ENCODE measurements at places on chromosomes 12 and 14.

DNA sequence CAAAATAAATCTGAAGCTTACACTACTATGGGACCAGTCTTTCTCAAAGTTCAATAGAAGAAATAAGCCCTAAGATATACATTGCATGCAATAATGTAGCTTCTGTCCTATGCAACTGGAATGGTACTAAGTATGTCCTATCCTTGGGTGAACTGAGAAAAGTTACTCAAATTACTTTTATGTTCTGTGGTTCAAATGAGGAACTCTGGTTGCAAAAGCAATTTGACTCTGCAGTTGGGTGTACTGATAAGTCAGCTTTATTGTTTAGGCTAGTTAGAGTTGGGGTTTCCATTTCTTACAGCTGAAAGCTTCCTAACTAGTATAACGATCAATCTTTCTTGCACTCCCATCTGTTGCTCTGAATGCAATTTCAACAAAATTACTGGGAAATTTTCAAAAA, 29.2 kb downstream of the GPR135 start:
- no peak for DNase-seq

DNA sequence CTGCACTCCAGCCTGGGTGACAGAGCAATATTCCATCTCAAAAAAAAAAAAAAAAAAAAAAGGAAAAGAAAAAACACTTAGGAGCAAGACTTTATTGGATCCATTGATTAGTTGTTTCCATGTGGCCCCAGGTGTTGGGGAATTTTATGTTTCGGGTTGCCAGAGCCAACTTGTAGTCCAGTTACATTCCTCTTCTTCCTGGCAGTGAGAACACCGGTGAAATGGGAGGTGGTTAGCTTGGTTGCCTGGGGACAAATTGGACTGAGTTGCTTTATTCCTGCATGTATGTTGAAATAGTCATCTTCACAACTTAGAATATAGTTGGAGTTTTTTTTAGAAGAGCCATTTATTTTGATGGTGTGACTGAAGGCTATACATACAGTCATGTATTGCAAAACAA, 12.6 kb downstream of the RCOR1 start:
- DNase-seq = peak; percentile 20

GRCh38 chr12:122005252-122005776, 16.4 kb upstream of the BCL7A start:
- DNase-seq = no peak

- no peak for DNase-seq
These were observed 140.1 kb downstream of the SYNE2 start for GRCh38 chr14:63992858-63993257.

- DNase-seq = no peak
These were observed 21.6 kb downstream of the TGFB3 start for GRCh38 chr14:75960231-75960630.

- DNase-seq = no peak
These were observed 676 bp downstream of the MRPL42 start for GRCh38 chr12:93468008-93468371.

GRCh38 chr14:89121968-89122620, 294.9 kb downstream of the FOXN3 start:
- no peak for DNase-seq

GRCh38 chr14:54353694-54354093, 43.1 kb upstream of the CDKN3 start:
- no peak for DNase-seq

- DNase-seq = peak; percentile 44
These were observed 13.4 kb upstream of the ALDH2 start for GRCh38 chr12:111753144-111753881.

- peak; percentile 51 for DNase-seq
These were observed 77.0 kb downstream of the KITLG start for GRCh38 chr12:88503281-88503703.

DNA sequence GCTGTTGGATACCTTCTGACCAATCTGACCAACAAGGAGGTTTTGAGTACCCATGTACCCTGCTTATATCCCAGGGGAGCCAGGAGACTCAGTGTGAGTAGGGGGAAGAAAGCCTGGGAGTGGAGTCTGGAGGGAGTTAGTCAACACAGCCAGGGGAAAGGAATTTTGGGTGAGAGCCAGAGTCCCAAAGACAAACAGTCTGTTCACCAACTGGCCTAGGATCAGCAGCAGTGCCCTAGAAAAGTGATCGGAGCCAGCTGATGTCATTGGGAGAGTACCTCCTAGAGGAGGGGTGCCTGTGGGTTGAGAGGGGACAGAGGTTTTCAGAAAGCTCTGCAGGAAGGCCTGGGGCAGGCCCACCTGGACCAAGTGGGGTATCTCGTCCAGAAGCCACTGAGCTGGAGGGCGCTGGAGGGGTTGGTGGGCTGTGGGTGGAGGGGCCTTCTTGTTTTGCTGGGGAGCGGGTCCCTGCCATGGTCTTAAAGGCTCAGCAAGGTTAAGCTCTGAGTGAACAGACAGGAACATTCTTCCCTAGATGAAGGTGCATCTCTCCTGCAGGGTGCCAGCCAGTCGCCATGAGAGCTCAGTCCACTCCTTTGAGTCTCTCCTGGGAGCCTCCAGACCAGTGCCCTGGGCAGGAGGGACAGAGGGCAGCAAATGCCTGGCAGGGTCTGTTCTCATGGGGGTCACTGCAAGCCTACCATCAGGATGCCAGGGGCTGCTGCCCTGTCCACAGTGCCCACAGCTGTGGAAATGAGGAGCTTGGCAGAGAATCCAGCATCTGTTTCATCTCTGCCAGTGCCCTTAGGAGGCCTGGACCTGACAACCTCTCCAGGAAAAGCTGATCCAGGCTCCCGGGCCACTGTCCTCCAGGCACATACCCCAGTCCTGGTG, 63.6 kb downstream of the CHGA start:
- peak; percentile 88 for DNase-seq

GRCh38 chr12:46921048-46921763, 95.4 kb upstream of the SLC38A4 start:
- peak; percentile 38 for DNase-seq

DNA sequence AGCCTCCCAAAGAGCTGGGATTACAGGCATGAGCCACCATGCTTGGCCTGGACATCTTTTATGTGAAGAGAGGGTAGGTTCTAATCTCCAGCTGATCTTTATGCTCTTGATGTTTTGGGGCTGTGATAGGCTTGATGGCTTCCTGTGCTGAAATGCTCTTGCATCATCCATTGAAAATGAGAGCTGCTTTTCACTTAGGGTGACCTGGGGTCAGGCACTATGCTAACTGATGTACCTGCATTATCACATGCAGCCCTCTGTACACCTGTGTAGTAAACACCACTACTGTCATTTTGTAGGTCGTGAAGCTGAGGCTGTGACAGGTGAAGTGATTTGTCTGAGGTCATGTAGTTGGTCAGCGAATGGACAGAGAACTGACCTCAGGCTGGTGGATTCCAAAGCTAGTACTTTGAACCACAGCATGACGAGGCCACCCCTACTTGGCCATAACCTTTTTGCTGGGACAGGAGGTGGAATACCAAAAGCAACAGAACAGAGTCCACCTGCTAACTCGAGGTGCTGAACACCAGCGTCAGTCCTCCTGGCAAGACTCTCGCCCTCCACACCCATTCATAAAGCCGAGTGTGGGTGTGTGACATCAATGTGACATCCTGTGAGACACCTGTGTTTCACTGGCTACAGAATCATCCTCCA, 69.1 kb downstream of the C12orf75 start:
- no peak for DNase-seq

DNA sequence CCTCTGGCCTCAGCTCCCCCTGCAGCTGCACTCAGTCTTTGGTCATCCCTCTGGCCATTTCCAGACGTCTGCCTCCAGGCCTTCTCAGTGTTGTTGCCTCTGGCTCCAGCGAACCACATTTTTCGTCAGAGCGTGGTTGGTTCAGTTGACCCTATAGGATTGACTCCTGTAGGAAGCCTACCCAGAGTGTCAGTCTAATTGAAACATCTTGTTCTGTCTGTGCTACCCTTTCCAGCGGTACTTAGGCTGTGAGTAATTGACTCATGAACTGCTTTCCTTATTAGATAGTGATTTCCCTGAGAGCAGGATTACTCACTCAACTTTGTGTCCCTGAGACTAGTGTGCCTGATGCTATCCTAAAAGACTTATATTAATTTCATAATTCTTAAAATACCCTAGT, 373.2 kb downstream of the ATP23 start:
- DNase-seq = peak; percentile 76

DNA sequence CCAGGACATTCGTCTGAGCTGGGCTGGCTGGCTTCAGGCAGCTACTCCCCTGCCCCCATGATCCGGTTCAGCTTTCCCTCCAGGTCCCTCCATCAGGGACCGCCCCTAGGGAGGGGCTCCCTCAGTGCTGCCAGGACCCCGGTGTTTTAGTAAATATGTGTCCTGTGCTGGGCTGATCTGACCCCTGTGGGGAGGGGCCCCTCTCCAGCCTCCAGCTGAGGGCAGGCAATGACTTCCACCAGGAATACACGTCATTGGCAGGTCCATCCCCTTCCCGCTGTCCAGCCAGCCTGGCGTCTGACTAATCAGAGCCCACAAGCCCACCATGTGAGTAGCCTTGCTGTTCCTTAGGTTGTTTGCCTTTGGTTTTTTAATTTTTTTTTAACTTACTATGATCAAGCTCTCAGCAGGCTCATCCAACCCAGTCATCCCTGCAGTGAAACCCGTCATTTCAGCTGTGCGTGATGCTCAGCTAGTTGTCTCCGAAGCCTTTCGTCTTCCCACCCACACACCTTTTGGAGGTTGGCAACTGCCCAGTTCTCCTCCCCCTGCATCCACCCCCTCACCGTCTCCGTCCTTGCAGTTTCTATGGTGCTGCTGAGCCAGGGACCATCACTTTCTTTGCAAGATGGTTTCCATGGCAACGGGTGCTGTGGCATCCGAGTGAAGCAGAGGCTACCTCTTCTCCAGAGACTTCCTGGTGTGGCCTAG, 16.0 kb upstream of the SERPINA4 start:
- DNase-seq = no peak

DNA sequence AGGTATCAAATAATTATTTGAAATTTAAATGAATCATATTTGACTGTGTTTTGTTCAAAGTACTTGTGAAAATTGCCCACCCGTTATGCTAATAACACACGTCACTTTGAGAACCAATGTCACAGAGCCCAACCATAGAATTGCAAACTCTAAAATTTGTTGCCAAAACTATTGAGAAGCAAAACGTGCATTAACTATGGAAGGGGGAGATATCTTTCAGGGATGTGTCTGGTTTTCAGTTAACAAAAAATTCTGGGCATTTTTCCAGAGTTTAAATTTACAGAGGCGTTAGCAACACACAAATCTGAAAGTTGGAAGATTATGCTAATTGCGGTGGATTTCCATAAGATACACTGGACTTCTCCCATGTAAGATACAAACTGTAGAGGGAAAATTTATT, 371.8 kb upstream of the E2F7 start:
- no peak for DNase-seq

- no peak for DNase-seq
These were observed 291.0 kb downstream of the FUT8 start for GRCh38 chr14:65703521-65703920.

DNA sequence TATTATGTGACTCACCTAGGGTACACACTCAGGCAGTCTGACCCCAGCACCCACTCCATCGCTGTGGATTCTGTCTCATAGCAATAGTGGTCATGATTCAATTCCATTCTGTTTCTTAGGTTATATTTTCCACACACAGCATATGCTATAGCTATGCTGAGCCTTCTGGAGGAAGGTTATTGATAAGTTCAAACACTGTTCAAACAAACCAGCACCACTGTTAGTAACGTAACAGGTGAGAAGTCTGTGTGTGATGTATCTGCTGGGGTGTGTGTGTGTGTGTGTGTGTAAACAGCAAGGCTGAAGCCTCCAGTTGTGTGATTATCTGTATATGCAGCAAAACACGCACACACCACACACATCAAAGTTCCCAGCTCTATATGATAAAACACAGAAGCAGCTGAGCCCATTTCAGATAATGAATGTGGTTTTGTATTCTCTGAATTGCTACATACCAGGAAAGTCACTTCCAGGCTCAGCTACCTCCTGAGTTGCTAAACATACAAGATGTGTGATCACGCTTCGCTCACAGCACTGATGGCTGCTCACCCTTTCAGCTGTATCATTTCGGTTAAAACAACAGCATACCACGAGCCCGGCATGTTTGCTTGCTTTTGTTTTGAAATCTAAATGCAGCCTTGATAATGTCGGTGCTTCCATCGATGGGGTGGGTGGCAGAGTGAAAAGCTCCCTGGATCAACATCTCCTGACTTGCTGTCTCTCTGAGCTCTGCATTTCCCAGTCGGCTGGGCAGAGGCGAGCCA, 6.8 kb upstream of the SYNE3 start:
- DNase-seq = peak; percentile 68

- DNase-seq = no peak
These were observed 15.3 kb downstream of the SNX6 start for GRCh38 chr14:34614638-34615037.

- no peak for DNase-seq
These were observed 329.0 kb downstream of the C12orf75 start for GRCh38 chr12:105659355-105660075.
